Activated T-helper 1 cell treated with anti-CD3 and anti-CD28 coated beads, Interleukin-12 subunit alpha, Interleukin-12 subunit beta, Interleukin-2, Interleukin-4 antibody, amounts not matched to agents 30 ng/mL and 10 ng/mL and 1 ng/mL, durations not matched to agents 14 hours and 24 hours and 36 hours (primary cell): ENCODE measurements at places on chromosomes 12 and 14. TPM values are rescaled to one million over a fixed set of nuclear protein-coding genes. Genes with fewer than 3 reads are reported as not detected.

The GRIP1 gene
- total RNA-seq, result 0.64 TPM in 1 of 2 replicates, not detected in the other

The BHLHE41 gene
- not detected in 2 replicates for total RNA-seq

- no peak for DNase-seq
- H3K27me3 ChIP-seq, result no peaks in the 10 kb centered on the region
- no peak overlapping the region for H3K4me3 ChIP-seq
- no peak overlapping the region for H3K27ac ChIP-seq
- peaks cover 7% of the 10 kb centered on the region for H3K36me3 ChIP-seq
These were observed 30.6 kb downstream of the STK38L start for GRCh38 chr12:27274706-27275105.

DNA sequence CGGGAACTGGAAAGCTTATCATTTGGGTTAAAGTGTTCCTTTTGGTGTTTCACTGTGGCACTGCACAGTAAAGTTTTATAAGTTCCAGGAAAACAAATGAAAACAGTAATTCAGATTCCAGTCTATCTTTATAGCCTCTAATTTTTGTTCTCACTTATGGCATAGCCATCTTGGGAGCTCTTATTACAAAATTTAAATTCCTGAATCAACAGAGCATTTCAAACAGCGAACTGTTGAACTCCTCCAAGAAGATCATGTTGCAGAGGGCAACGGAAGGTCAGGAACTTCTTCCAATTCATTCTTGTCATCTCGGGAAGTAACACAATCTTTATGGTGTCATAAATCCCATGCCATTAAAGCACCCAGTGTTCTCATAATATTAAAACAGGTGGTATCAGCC is 229.1 kb downstream of the KCNC2 start:
- no peaks in the 10 kb centered on the region for H3K36me3 ChIP-seq
- no peaks in the 10 kb centered on the region for H3K27me3 ChIP-seq
- no peak for DNase-seq
- no peaks in the 10 kb centered on the region for H3K4me1 ChIP-seq
- H3K27ac ChIP-seq, result no peak overlapping the region

- H3K36me3 ChIP-seq, result no peaks in the 10 kb centered on the region
- H3K4me1 ChIP-seq, result no peaks in the 10 kb centered on the region
- no peak overlapping the region for H3K4me3 ChIP-seq
- H3K27ac ChIP-seq, result no peak overlapping the region
- H3K27me3 ChIP-seq, result peaks cover 6% of the 10 kb centered on the region
These were observed 286.6 kb upstream of the SFSWAP start for GRCh38 chr12:131424270-131424669.

GRCh38 chr12:124345795-124346194 is 50.9 kb downstream of the RFLNA start:
- H3K27ac ChIP-seq, result no peak overlapping the region
- H3K36me3 ChIP-seq, result peaks cover 10% of the 10 kb centered on the region
- H3K4me1 ChIP-seq, result no peaks in the 10 kb centered on the region
- DNase-seq, result no peak
- H3K27me3 ChIP-seq, result no peaks in the 10 kb centered on the region

GRCh38 chr12:55246159-55246558 is 1.8 kb downstream of the OR6C74 start:
- peaks cover 2% of the 10 kb centered on the region for H3K27me3 ChIP-seq
- no peaks in the 10 kb centered on the region for H3K36me3 ChIP-seq
- no peak overlapping the region for H3K27ac ChIP-seq
- H3K4me3 ChIP-seq, result no peak overlapping the region
- no peaks in the 10 kb centered on the region for H3K4me1 ChIP-seq
- DNase-seq, result no peak

DNA sequence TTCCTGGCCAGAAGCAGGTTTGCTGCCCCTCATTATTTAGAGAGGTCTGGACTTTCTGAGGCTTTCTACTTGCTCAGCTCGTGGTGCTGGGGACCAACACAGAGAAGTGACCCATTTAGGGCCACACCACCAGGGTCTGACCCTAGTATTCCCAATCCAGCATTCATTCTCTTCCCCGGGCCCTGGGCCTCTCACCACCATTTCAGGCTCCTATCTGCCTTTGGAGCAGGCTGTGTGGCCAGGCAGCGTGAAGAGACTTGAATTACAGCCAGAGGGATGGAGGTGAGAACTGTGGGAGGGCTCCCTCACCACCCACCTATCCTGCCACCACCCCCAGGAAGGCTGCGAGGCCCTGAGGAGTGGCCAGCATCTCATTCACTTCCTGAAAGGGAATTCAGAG is 24.6 kb downstream of the FAM222A start:
- DNase-seq, result no peak
- peaks cover 25% of the 10 kb centered on the region for H3K27me3 ChIP-seq
- H3K4me3 ChIP-seq, result no peak overlapping the region
- no peak overlapping the region for H3K27ac ChIP-seq
- H3K4me1 ChIP-seq, result no peaks in the 10 kb centered on the region
